NCI-H1694 (cell line): ENCODE measurements at places on chromosomes 3 and 15.
A peak's percentile ranks its signal among the peaks of the same experiment; 100 is the strongest.

DNA sequence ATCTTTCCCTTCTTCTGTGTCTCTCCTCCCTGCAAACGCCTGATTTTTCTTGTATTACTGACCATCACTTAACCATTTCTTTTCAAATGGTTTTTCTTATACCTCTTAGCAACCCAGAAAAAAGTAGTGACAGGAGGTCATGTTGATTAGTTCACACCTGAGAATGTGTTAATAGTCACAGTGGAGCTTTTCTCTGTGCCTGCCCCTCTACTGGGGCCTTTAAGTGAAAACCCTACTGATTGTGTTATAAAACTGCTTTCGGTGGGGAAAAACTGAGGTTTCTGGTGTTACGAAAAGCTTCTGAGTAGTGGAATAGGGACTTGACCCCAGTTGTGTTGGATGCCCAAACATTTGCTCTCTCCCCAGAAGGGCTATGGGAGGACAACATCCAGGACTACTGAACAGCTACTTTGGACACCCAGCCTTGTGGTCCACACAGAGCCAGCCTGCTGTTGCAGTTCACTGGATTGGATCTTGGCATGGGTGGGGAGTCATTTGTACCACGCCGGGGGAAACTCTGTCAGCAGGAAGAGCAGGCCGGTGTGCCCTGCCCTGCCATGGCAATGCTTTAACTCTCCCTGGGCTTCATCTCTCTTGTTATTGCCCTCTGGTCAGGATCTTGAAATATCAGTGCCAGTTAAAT, 10.3 kb downstream of the GPR87 start:
- DNase-seq: no peak

GRCh38 chr3:135691240-135691639, 274.3 kb upstream of the PPP2R3A start:
- no peak for DNase-seq

DNA sequence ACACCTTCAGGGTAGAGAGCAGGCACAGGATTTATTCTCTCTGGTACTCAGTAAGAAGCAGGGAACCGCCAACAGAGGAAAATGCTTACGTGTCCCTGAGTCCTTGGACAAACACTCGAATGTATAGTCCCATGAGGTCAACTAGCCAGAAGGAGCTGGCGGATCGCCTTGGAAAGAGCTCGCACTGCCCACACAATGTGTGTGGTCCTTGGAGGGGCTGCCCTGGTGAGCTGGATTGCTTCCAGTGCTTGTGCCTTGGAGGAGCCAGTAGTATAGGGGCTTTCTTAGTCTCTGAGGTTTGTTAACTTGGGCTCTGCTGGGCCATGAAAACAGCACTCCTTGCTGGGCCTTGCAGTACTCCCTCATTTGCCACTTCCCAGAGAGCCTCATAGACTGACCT, 40.7 kb upstream of the VILL start:
- DNase-seq: no peak

GRCh38 chr3:9077029-9077428, 113.8 kb upstream of the RAD18 start:
- no peak for DNase-seq

GRCh38 chr15:40957041-40957555, 3.8 kb downstream of the CHAC1 start:
- no peak for DNase-seq

GRCh38 chr15:51191766-51192165, 97.1 kb upstream of the TNFAIP8L3 start:
- DNase-seq: no peak

DNA sequence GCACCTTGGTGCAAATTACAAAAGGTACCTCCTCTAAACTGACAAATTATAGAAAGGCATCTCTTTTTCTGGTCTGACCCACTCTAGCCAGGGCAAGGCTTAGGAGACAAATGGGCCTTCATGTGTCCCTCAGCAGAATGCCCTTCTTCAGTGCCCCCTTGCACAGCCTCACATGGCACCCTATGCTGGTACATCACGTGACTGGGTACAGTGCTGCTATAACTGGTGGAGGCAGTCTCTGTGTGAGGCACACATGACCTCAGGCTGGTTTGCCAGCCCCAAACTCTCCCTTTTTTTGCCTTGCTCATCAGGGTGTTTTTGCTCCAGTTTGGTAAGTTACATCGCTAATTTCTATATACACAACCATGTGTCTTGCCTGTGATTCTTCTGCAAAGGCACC, 3.1 kb downstream of the CLEC3B start:
- DNase-seq: no peak

DNA sequence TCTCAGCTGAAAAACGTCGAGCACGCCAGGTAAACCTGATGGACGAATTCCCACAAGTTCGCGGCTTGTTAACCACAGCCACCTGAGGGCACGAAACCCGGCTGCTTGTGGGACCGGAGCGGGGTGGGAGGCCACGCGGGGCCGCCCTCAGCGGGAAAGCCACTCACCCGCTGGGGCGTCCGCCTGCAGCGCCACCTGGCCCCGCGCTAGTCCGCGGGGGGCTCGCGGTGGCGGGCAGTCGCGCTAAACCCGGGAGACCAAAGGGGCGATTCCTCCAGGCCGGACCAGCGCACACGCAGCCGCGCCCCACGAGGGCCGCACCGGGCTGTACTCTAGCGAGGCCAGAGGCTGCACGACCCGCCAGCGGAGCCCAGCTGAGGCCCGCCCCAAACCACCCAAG, 15.7 kb upstream of the CFAP161 start:
- DNase-seq: no peak

GRCh38 chr15:31801152-31801551, 229.2 kb upstream of the CHRNA7 start:
- DNase-seq: peak; percentile 12

DNA sequence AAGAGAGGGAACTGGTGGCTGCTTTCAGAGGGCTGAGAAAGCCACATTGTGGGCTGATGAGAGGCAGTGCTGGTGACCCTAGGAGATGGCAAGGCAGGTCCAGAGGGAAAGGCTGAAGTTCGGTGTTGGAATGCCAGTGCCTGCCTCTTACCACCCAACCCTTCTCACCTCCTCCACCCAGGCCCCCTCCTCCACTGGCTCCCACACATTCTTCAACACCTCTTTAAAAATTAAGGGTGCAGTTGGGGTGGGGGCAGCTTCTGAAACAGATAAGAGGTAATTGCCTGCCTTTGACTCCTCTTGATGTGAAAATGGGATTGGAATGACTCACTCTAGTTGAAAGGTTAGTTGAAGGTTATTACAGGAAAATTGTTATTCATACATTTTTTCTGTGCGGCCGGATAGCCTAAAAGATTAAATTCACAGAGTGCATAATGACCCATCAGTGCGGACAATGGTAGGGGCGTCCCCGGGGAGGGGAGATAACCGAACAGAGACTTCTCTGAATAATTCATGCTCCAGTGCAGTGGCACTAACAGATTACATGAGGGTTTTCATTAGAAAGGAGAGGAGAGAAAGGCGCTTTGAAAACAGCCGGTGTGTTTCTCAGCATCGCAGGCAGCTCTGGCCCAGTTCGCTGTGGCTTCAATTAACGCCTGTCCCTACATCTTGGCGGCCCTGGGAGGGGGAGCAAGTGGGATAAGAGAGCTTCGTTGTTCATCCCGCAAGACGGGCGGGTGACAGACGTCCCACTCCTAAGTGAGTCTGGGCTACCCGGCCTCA, 212.4 kb downstream of the TLE3 start:
- DNase-seq: no peak

DNA sequence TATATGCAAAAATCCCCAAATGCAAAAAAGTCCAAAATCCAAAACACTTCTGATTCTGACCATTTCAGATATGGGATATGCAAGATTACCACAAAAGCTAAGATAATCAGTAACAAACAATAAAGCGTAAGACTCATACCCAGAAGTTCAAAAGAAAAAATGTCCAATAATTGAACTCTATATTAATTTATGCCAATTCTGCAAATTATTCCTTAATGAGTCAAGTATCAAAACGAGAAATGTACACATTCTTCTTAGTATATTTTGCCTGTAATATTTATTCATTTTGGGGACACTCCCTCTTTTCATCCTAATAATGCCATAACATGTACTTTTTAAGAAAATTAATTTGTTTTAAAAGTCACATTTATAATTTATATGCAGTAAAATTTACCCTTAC, 37.1 kb downstream of the DENND6A start:
- no peak for DNase-seq

GRCh38 chr3:179921500-179921899, 115.2 kb downstream of the PEX5L start:
- no peak for DNase-seq

GRCh38 chr3:195139876-195140240, 131.1 kb downstream of the XXYLT1 start:
- no peak for DNase-seq

GRCh38 chr3:73094129-73094528, 32.7 kb downstream of the EBLN2 start:
- DNase-seq: no peak

- DNase-seq: no peak
Observed at GRCh38 chr15:101026656-101027272, 107.6 kb downstream of the LRRK1 start.

GRCh38 chr3:177318559-177318958, 121.3 kb upstream of the TBL1XR1 start:
- DNase-seq: no peak

DNA sequence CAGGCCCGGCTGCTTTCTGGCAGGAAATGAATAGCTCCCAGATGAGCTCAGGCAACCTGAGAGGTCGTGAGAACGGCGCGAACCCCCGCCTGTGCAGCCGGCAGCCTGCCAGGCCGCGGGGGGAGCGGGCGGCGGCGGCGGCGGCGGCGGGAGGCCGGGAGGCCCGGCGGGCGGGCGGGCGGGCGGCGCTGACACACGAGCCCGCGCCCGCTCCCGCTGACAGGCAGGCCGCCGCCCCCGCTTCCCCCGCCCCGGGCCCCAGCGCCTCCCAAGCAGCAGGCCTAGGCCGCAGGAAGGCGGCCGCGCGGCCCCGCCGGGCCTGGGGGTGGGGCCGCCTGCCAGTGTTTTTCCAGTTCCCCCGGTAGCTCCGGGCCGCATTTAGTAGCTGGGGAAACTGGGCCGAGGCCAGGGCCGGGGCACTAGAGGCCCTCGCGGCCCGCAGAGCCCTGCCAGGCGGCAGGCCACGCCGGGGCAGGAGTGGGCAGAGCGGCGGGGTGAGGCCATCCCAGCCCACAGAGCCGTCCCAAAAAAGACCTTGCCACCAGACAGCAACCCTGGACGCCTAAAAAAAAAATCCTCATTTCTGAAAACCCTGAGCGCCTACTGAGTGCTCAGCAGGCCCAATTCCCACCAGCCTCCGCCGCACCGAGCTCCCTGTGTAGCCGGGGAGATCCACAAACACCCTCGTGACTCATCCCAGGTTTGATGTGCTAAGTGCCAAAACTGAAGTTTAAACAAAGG, 5.6 kb downstream of the HES1 start:
- DNase-seq: no peak

DNA sequence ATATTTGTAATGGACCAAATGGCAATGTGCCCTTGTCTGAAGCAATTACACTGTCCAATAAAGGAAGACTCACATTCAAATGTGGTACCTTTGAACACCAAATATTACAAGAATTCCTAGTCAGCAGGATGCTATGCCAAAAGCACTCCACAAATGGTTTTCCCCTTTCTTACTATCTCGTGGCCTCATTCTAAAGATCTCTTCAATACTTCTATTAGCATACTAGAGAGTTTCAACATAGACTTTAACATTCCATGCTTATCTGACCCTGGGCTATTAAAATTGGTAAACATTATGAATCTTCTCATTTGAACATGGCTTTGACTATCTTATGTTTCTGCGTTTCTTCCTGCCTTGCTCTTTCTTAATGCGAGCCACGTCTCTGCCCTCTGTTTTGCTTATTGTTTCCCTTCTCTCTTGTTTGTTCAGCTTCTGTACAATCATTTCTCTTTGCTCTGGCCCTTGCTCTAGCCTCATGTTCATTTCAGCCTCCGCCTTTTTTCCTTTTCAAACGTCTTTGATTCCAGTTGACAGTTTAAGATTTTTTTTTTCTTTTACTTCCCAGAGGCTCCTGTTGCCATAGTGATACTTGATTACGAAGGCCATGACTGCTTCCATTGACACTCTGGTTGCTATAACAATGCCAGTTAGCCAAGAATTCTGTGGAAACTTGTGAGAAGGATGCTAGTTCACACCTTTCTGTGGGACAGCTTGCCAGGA, 49.5 kb upstream of the SLC9A9 start:
- DNase-seq: no peak

GRCh38 chr3:4977001-4977852, 2.0 kb upstream of the BHLHE40 start:
- no peak for DNase-seq

DNA sequence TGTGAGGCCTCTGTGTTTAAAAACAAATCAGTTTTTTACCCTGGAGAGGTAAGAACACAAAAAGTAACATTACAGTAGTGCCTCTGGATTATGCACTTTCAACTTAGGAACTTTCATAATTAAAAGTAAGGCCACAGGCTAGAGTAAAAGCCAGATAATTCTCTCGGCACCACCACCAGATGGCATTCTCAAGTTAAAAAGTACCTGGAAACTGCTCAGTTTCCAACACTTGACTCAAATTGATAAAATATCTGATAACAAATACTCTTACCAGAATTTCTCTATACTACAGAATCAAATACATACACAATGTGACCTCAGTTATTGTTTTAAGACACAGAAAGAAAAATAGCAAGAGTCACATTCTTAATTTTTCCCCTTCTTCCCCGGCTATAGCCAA, 19.9 kb downstream of the SPICE1 start:
- peak; percentile 7 for DNase-seq

- DNase-seq: no peak
Observed at GRCh38 chr3:71580636-71581456, 2.7 kb downstream of the FOXP1 start.

- DNase-seq: peak; percentile 70
Observed at GRCh38 chr15:58331913-58332675, 99.7 kb upstream of the LIPC start.

GRCh38 chr3:15728766-15729165, 69.0 kb downstream of the ANKRD28 start:
- no peak for DNase-seq

GRCh38 chr15:64151727-64152506, at the start of gene SNX22:
Gene SNX22 (plus strand): TSS chr15:64151731. CDS start chr15:64151776, 45 bp downstream.
- no peak for DNase-seq

- DNase-seq: no peak
Observed at GRCh38 chr3:141051443-141052200, 475 bp downstream of the SPSB4 start.

DNA sequence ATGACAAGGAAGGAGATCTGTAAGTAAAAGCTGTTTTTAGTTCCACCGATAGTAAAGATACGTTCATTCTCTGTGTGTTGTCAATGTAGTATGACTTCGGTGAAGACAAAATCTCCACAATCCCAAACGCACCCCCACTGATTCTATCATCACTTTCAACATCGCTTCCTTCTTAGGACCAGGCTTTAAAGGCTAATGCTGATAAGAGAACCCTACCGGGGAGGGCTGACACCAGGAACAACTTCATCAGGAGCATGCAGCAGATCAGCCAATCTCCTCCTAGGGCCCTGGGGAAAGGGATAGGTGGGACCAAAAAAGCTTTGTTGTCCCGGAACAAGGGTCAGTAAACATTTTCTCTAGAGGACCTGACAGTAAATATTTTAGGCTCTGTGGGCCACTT, 334.1 kb downstream of the VPS13C start:
- DNase-seq: no peak
